ENCODE measurements at places on chromosomes 6 and 20. TPM values are rescaled to one million over a fixed set of nuclear protein-coding genes. Genes with fewer than 3 reads are reported as not detected.

Gene DNAAF9
- total RNA-seq: 2.2 TPM

- no peak for DNase-seq
Observed at GRCh38 chr6:149482545-149483333, 2.1 kb downstream of the ZC3H12D start.

GRCh38 chr6:79868098-79868722 lies 79.1 kb downstream of the ELOVL4 start:
- DNase-seq: no peak

- peak; percentile 29 for DNase-seq
Observed at GRCh38 chr6:28974505-28974904, 30.6 kb downstream of the ZNF311 start.

DNA sequence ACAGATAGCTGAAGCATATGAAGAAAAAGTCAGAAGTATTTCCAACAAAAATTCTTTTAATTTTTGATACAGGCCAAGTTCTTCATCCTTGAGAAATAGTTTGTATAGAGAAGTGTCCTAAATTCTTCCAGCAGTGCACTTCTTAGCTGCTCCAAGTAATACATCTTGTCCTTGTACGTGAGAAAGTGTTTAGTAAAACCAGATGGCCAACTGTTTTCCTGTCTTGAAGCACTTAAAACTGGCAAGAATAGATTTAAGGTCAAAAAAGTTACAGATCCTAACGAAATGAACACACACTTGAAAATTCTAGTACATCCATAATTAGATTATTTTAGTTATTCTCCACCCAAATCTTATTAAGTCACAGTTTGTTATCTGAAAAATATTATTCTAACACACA lies 52.2 kb upstream of the HSF2 start:
- no peak for DNase-seq

Gene KCNK16
- total RNA-seq: not detected

- DNase-seq: no peak
Observed at GRCh38 chr6:82385961-82386360, 22.3 kb downstream of the TPBG start.

Gene MTCH1
- 157 TPM for total RNA-seq

- DNase-seq: no peak
Observed at GRCh38 chr6:55474382-55474781, 104.6 kb downstream of the HMGCLL1 start.

Gene KIF25
- total RNA-seq: not detected

GRCh38 chr6:154298297-154298696 lies 58.3 kb downstream of the IPCEF1 start:
- no peak for DNase-seq

DNA sequence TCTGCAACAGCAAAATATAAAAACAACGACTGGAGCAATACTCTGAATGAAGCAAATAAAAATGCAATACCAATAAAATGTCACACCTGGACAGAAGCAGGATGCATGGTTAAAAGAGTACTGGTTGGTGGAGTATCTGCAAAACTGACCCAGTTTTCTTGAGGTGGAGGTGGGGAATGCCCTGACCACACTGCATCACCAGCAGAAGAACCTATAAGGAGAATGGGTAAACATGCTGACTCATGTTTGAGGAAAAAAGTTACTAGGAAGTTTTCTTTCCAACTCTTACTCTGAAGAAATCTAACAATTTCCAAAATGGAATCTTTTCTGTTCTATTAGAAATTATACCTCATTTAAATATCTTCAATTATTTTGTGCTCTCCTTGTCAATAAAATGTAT lies 43.6 kb downstream of the REPS1 start:
- no peak for DNase-seq

Gene SLC23A2
- 11.6 TPM for total RNA-seq
